ENCODE measurements at places on chromosomes 7 and 10.

GRCh38 chr10:122172361-122173008 is 98.6 kb upstream of the BTBD16 start:
- DNase-seq, result no peak

- no peak for DNase-seq
Observed at GRCh38 chr7:158228986-158229385, 358.6 kb downstream of the PTPRN2 start.

DNA sequence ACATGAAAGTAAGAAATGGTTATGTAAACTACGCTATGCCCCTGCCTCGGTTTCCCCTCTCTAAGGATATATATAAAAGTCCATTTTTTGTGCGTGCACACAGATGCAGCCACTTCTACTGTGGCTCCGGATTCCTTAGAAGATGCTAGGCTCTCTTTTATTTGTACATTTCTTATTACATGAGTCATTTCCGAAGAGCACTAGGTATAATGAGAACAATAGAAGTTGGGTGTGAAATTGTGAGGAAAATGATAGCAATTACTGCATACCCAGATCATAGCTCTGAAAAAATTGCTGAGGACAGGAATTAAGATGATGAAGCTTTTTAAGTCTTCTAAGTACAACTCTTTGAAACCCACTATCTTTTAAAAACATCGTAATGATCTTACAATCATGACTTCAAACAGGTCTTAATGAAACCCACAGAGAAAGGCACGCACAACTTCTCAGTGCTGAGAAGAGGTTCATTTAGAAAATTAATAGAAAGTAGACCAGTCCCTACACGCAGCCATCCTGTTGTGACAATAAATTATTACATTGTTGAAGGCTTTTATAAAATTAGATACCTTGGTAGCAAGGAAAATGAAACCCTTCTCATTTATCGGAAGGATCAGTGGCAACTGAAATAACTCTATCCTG is 96.2 kb upstream of the FGFR2 start:
- DNase-seq, result no peak

DNA sequence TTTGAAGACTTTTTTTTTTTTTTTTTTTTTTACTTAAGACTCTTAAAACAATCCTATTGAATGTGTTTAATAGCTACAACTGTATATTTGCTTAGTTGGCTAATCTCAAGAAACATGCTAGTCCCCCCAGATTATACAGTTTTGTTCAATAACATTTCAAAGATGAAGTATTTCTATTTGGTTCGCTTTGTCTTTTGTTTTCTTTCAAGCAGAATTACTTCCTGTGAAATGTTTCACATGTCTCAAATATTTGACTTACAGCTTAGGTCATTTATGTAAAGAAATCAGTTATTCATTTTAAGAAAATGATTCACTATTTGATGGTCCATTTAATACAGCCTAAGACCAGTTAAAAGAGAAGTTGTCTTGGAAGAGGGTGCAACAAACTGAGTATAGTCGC is 12.8 kb upstream of the LAMB1 start:
- DNase-seq, result no peak

GRCh38 chr10:48536156-48536500 is 68.7 kb downstream of the ARHGAP22 start:
- no peak for DNase-seq

- no peak for DNase-seq
Observed at GRCh38 chr10:79923669-79924068, 25.2 kb downstream of the SFTPD start.

DNA sequence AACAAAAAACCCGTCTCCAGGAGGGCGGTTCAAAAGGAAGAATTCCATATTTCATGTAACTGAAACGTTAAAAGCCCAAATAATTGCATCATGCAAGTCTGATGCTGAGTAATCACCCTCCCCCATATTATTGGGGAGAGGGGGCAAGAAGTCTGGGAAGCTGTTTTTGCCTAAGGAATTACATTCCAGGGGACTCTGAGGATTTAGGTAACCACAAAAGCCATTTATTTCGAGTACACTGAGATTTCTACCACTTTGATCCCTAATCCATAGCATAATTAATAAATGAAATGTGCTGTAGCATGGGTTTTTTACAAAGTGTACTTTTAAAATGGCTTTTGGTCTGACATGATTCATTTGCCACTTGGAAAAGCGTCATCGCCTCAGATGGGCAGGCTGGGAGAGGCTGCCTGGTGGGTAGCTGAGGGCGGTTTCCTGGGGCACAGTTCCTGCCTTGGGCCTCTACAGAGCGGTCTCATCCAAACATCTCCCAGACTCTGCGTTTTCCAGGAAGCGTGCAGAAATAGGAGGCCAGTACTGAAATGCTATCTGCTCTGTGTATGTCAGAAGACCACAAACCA is 106.5 kb downstream of the TCF7L2 start:
- peak; percentile 51 for DNase-seq

DNA sequence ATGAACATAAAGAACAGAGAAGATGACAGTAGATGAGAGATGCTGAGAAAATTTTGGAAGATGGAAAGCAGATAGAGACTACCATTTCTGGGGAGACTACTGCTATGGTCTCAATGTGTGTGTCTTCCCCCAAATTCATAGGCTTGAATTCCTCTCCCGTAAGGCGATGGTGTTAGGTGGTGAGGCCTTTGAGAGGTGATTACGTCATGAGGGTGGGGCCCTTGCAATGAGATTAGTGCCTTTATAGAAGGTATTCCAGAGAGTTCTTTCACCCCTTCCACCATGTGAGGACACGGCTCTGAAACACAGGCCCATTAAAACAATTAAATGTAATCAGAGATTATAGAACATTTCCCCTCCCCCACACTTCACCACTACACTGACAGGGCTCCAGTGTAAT is 23.9 kb downstream of the CARD11 start:
- DNase-seq, result no peak

- no peak for DNase-seq
Observed at GRCh38 chr7:2151801-2152612, 80.7 kb downstream of the MAD1L1 start.

- DNase-seq, result no peak
Observed at GRCh38 chr10:62188021-62188616, 80.5 kb downstream of the RTKN2 start.

- DNase-seq, result peak; percentile 100
Observed at GRCh38 chr7:33722383-33723101, 182.8 kb upstream of the BMPER start.

Measured in NCI-H226 (cell line).